ENCODE measurements at places on chromosomes 11 and 22. TPM values are rescaled to one million over a fixed set of nuclear protein-coding genes. Genes with fewer than 3 reads are reported as not detected.
A peak's percentile ranks its signal among the peaks of the same experiment; 100 is the strongest.

The TH gene
- not detected for total RNA-seq

The PNPLA5 gene
- total RNA-seq = not detected

The FGF19 gene
- total RNA-seq = 10.3 TPM

The LSP1 gene
- total RNA-seq = 0.50 TPM

The SLC17A6 gene
- not detected for total RNA-seq

The BIK gene
- total RNA-seq = 1.4 TPM

The HTR3A gene
- not detected for total RNA-seq

The RAB36 gene
- total RNA-seq = 0.42 TPM

The IGSF9B gene
- total RNA-seq = not detected

The CHRM1 gene
- not detected for total RNA-seq

GRCh38 chr22:23401111-23401909 is 178.8 kb downstream of the IGLL1 start:
- DNase-seq = peak; percentile 97

- DNase-seq = no peak
Observed at GRCh38 chr22:30186041-30186440, 60.5 kb downstream of the LIF start.

GRCh38 chr11:65651589-65652510 is 10.9 kb downstream of the RELA start:
- peak; percentile 43 for DNase-seq

DNA sequence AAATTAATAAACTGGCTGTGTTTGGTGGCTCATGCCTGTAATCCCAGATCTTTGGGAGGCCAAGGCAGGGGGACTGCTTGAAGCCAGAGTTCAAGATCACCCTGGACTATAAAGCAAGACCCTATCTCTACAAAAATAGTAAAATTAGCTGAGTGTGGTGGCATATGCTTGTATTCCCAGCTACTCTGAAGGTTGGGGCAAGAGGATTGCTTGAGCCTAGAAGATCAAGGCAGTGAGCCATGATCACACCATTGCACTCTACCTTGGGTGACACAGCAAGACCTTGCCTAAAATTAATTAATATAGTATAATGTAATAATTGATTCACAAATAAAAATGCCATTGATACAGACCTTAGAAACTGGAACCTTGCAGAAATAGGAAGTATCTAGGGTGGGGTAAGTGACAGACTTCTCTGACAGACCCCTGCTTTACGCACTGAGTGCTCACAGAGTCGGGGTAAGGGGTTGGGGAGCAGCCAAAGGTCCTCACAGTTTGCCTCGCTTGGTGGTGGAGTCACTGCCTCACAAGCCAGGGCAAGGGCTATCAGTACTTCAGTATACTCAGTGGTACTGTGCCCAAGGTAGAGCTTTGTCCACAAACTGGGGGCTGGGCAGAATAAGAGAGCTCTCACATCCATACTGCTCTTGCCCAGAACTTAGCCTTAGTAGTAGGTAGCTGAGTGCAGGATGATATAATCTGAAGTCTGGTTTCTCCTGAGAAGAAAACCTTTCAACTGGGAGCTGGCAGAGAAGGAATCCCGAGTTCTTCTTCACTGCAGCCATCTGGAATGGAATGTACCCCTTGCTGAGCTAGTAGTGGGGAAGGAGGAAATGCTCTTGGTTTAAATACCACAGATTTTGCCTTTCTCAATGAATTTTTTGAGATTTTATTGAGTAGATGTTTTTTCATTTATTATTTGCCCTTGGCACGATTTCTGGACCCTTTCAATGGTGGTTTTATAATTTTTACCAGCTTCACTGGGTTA is 65.5 kb downstream of the EMSY start:
- no peak for DNase-seq

DNA sequence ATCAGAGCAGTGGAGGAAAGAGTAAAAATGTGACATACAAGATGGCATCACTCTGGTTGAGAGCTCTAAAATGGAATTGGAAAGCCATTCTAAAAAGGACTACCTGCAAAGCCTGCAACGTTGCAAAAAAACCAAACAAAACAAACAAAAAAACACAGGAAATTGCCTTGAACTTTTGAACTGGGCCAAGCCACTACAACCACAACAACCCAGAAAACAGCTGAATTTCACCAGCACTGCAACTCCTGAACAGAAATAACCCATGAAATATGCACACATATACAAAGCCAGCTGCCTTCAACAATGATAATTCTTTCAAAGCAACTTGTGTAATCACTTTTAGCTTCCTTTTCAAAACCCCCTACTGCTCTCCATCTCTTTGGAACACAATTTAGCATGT is 326.6 kb upstream of the LRRC4C start:
- no peak for DNase-seq

GRCh38 chr11:124987096-124987495 is 33.1 kb downstream of the CCDC15 start:
- no peak for DNase-seq

DNA sequence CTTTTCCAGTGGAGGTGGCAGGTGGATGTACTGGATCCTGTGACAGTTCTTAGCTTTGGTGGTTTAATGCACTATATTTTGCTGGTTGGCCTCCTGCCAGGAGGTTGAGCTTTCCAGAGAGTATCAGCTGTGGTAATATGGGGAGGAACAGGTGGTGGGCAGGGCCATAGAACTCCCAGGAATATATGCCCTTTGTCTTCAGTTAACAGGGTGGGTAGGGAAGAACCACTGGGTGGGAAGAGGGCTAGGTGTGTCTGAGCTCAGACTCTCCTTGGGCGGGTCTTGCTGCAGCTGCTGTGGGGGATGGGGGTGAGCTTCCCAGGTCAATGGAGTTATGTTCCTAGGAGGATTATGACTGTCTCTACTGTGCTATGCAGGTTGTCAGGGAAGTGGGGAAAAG is 203.8 kb downstream of the DLG2 start:
- DNase-seq = no peak

DNA sequence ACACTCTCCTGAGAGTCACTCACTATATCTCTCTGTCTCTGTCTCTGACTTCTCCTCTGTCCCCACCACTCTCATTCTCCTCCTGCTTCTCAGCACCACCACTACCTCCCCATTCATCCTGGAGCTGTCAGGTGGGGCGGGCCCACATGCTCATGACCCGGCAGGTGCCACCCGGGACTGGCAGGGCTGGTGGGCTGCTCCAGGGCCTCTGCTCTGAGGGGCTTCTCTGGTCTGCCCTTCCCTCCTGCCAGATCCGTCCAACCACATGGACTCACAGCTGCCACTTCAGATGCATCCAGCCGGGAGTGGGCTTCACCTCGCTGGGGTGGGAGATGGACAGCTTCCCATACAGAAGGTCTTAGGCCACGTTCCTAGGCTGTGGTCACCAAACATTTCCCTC is 4.8 kb upstream of the EMID1 start:
- DNase-seq = no peak

- no peak for DNase-seq
Observed at GRCh38 chr11:104649002-104649401, 249.3 kb downstream of the CASP12 start.

DNA sequence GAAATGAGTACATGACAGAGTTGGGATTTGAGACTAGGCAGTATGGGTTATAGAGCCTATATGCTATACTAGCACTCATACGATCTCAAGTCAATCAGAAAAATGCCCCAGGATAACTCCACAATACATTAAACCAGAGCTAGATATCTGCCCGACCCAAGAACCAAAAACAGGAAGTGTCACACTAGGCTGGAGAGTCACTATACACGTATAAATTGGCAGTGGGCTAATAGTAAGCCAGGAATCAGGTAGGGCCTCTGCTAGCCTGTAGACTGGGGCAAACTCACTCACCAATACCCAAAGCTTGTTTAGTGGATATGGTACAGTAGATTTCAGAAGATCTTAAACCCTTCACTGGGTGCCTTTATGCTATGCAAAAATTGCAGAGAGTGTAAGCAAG is 16.2 kb upstream of the EIF4G2 start:
- DNase-seq = no peak

GRCh38 chr11:55701429-55701828 is 39.4 kb downstream of the OR4C6 start:
- DNase-seq = no peak

- no peak for DNase-seq
Observed at GRCh38 chr11:94545264-94546161, 1.8 kb downstream of the FUT4 start.

- DNase-seq = no peak
Observed at GRCh38 chr11:73245461-73245860, 26.7 kb upstream of the P2RY6 start.

- DNase-seq = no peak
Observed at GRCh38 chr11:108718466-108718865, 53.6 kb downstream of the DDX10 start.

DNA sequence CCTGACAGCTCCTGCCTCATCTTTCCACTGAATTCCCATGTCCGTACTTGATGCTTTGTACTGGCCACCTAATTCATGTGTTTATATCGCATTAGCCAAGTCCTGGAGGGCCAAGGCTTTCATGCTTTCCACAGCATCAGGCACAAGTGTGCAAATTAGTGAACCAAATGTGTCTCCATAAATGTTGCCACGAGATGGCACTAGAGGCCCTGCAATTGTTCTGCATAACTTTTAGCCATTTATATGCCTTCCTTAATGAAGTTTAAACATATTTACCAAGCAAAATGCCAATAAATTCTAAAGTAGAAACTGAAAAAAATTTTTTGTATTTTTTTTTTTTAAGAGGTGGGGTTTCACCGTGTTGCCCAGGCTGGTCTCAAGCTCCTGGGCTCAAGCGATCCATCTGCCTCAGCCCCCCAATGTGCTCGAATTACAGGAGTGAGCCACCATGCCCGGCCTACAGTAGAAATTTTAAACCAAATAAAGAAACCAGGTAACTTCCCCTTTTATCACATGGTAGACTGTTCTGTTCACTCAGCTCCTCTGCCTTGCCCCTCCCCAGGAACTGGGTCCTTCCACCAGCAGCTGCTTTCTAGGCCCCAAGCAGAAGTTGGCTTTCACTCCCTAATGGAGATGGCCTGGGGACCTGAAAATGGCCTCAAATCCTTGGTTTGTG is 20.8 kb upstream of the IL18BP start:
- DNase-seq = no peak

DNA sequence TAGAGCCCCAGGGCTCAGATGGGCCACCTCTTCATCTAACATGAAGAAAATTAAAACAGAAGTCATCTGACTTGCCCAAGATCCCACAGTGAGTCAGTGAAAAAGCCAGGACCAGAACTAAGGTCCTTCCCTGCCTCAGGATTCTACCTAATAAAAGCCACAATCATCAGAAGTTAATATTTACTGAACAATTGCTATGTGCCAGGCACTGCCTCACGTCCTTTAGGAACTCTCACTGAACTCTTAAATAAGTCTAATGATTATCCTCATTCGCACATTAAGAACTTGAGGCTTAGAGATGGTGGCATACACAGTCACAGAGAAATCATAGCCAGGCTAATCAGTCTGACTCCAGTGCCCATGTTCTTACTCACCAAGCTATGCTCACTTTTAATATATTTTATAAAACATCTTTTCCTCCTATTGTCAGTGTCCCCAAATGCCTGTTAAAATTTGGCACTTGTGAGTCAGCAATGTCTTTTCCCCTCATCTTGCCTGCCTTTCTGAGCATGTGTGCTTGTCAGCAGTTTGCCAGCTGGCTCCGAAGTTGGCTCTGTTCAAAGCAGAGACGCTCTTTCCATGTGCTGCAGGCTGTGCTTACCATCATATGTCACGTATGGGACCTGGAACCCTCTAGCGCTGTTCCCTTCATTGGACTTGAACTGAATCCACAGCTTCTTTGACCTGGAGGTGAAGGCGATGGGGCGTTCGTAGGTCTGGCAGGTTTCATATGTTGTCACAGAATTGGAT is 21.5 kb upstream of the NRIP3 start:
- DNase-seq = no peak

DNA sequence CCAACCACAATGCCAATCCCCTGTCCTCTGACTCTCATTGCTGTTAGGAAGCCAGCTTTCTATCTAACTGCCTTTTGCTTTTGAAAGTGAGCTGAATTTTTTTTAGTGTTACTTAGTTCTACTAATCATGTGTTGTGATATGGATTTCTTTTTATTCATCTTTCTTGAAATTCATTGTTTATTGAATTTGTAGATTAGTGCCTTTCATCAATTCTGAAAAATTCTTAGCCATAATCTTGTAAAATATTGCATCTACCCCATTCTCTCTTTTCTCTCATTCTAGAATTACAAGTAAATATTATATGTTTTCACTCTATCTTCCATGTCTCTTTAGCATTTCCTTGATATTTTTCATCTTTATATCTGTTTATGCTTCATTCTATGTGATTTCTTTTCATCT is 47.8 kb downstream of the DDIAS start:
- DNase-seq = no peak

DNA sequence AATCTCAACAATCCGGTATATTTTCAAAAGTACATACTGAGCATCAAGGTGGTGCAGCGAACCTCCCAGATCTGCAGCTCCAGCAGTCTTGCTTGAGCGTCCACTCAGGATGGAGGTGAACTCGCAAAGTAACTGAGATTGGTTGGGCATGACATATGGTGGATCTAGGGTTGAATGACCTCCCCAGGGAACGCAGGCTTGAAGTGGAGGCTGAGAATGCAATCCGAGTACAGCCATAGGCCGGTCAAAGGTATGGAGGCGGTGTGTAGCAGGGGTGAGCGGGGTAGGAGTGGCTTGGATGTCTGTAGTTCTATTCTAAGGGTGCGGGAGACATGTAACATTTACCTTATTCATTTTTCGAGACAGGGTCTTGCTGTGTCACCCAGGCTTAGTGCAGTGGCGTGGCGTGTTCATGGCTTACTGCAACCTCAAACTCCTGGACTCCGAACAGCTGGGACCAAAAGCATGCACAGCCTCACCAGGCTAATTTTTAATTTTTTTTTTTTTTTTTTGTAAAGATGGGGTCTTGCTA is 631 bp upstream of the C22orf39 start:
- DNase-seq = no peak

DNA sequence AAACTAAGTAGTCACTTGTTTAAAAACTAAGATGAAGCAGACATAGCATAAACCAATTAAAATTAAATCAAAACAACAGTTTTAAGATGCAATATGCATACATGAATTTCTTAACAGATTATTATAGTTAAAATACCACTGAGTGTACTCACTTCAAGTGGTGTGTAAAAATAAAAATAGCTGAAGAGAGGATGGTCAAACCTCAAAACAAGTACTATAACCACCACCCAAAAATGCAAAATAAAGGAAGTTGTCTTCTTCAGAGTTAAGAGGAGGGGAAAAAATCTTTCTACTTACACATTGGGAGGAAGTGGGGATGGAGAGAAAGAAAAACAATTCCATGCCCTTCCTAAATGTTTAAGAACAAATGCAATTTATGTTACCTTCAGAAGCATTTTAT is 31.9 kb downstream of the RRAS2 start:
- no peak for DNase-seq
